ENCODE measurements at places on chromosomes 4 and X.

DNA sequence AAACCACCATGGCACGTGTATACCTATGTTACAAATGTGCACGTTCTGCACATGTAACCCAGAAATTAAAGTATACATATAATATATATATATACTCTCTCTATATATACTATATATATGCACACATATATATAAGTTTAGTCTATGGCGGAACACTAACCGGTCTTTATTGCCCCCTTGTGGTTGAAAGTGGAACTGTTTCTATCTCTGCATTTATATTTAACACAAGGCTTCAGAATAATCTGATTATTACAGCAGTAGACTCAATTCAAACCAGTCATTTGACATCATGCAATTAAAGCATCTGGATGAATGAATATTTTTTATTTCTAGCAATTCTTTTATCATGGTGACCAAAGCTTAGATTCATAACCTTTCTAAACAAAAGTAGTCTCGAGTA lies 14.6 kb downstream of the RAB9B start:
- DNase-seq: no peak

DNA sequence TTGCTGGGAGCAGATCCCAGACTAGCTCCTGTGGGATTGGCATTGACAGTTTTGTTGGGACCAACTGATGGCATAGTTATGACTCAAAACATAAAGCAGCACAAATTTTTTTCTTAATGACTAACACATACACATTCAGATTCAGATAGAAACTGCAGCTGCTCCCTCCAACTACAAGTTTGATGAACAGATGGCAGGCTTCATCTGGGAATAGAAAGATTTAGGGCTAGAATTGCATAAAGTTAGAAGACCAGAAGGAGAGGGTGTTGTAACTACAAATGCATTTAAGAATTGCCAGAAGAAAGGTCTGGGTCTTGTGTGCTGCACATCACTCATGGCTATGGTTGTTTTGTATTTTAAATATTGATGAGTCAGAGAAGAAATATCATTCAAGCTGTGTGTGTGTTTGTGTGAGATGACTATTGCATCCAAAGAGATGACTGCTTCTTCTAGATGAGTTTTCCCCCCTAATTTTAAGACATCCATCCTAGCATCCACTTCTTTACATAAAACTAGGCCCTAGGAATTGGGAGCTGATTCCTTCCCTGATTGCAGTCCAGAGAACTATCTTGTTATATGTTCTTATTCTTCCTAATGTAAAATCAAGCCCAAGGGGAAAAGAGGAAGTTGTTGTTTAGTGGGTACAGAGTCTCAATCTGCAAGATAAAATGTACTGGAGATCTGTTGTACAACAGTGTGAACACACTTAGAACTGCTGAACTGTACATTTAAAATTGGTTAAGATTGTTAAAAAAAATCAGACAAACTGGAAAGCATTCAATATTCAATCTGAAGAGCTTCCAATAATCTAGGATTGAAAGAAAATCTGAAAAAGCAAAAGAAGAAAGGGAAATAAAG lies 175.1 kb downstream of the PARM1 start:
- no peak for DNase-seq

- no peak for DNase-seq
These were observed 39.1 kb upstream of the NOCT start for GRCh38 chr4:138976526-138976925.

DNA sequence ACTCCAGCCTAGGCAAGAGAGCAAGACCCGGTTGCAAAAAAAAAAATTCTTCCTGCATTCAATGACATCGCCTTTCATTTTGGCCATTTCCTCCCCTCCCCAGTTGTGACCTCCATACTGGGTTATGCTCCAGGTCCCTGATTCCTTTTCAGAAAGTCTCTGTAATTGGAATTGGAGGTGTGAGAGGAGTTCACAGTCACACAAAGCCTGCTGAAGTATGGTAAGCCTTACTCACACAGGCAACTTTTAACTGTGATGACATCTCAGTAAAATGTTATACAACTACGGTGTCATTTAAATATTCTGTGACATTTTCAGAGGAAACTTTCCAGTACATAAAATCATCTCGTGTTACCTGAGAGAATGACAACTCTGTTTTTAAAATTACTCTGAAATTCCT lies 73.6 kb downstream of the CEP44 start:
- DNase-seq: no peak

DNA sequence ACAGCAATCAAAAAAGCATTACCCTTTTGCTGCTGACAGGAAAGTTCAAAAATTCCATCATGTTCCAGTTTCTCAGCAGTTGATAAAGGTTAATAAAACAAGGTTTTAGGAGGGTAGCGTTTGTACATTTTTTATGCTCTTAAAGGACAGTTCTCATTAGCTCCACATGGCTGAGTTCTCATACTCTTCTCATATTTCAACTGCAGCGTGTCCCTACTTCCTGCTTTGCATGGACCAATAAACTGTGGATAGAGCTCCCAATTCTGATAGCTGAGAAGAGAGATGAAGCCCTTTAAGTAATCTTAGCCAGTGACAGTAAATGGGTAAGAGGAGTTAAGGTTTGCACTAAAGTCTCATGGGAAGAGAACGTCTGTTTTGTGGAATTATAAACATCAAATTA lies 53.5 kb downstream of the SPANXA2 start:
- DNase-seq: no peak

DNA sequence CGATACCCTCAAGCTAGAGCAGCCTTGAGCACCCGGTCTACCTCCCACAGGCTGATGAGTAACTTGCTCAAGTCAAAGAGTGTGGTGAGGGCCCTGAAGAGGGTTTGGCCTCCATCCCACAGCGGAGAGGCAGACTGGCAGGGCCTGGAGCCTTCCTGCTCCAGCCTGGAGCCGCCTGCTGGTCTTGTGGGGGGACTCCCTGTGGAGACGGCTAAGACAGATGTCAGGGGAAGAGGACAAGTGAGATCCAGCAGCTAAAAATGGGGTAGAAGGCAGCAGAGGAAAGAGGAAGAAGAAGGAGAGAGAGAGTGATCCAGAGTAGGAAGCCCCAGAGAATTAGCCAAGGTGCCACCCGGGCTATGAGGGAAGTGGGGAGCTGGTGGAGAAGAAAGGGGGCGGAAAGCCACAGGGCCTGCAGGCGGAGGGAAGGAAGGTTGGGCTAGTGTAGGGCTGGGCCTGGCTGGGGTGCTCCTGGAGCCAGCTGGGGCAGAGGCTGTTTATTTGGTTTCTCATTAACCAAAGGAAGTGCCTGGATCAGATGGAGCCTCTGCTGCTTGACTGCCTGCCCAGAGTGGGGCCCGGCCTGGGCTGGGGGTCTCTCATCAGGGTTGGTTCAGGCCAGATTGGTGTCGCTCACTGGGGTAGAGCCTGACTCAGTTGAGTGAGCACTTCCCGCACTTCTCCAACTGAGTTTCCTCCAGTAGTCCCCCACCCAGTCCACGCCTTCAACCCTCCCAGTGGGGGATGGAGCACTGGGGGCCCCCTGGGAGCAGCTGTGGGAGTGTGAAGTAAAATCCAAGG lies 14.2 kb downstream of the EFNB1 start:
- no peak for DNase-seq

DNA sequence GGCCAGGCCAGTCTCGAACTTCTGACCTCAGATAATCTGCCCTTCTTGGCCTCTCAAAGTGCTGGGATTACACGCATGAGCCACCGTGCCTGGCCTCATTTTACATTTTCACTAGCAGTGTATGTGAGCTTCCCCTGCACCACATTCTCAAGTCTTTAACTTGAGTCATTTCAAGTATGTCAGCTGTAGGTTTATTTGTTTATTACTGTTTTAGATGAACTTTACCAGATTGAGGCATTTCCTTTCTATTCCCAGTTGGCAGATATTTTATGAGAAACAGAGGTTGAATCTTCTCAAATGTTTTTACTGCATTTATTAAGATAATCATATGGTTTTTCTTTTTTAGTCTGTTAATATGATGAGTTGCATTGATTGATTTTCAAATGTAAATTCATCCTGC lies 114.6 kb upstream of the SH3RF1 start:
- DNase-seq: no peak

DNA sequence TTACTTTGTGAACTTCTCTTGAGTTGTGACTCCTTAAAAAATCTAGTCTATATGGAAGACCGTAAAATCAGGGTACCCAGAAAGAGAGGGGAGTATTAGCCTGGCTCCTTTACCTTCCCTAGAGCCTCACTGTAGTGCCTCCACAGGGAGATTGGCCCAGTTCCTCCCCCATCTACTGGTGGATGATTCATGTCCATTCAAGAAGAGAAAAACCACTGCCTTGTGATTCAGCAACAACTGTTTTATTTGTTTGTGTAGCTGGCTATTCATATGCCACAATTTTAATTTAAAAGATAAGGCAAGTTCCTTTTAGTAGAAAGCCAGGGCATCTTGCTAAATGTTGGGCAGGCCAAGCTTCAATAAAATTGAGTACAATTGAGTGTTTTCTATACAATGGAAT lies 221.8 kb upstream of the KCNIP4 start:
- DNase-seq: no peak

DNA sequence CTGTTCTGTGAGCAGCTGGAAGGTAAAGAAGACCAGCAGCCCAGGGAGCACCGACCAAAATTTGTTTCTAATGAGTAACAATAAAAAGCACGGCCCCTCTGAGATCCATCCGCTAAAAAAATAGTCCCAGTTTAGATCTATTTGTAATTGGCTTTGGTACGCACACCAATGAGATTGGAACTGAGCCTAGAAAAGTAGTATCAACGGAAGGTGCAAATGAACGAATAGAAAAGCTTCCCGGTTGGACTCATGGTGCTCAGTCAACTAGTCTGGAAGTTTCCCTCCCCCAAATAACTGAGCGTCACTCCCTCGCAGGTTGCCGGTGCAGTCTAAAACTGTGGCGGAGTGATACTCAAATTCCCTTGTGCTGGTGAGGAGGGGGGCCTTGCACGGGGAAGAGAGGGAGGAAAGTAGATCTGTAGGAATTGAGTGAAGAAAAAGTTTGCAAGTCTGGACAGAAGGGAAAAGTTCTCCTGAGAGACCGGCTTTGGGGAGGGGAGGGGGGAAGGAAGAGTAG lies at the start of gene COL4A5:
Gene COL4A5, plus strand, starts transcription at position 413 of the 517 bp plus-strand sequence. CDS start 288 bp downstream, outside the sequence.
- peak; percentile 74 for DNase-seq

DNA sequence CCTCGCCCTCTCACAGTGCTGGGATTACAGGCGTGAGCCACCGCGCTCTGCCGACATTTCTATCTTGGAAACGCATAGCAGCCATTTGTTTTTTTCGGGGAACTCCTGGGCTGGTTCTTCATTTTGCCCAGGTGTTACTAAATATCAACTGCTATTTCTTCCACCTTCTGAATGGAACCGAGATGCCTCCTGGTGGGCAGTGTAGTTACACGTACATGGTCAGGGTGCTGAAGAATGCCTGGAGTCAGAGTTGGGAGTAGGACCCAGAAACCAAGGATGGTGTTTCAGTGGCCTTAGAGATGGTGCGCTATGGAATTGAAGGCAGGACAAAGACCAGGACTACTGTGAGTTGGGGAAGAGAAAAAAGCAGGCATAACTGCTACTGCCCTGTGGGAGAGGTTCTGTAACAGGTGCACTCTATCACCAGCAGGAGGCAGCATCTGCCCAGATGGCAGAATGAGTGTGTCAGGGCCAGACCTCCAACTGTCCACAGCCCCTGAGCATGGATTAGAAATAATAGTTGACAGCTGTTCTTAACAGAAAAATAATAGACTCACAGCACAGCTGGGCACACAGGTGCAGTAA lies 81.7 kb downstream of the ZC4H2 start:
- peak; percentile 47 for DNase-seq

GRCh38 chrX:20394451-20394850 lies 127.7 kb upstream of the RPS6KA3 start:
- no peak for DNase-seq

DNA sequence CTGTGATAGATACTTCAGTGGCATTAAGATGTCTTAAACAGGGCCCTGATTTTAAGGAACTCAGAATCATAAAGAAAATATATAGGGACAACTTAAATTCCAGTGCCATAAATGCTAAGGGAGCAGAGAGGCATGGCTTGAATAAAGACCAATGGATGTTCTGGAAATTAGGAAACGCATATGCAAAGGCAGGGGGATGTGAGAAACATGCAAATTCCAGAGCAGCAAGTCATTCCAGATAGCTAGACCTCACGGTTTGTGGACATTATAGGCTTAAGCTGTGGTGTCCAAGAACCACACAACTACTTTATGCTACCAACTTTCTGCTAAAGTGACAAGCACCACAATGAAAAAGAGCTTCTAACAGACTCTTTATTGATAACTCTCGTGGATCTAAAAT lies 132.6 kb upstream of the ANK2 start:
- no peak for DNase-seq

DNA sequence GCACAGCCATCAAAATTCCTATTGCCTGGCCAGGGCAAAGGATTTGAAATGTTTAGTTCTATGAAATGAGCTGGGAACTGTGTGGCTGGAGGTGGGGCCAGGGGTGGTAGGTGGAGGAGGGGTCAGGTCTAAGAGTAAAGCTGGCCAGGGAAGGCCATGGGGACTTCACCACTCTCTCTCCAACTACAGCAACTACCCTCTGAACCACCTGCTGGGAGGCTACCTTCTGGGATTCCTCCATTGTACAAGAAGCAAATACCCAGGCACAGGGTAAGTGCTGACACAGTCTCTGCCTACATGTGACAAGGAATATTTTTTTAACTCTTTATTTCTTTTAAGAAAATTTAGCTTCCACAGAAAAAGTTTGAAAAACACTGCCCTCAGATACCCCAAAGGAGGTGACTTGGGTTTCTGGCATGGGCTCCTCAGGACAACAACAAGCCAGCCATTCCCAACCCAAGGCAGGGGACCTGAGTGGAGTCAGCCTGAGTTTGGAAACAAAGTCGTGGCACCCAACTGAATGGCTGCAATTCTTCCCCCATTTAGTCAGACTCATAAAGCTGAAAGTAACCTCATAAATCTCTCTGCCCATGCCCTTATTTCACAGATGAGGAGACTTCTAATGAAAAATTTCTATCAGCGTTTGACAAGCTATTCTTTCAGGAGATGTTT lies 593.8 kb upstream of the DIPK2B start:
- DNase-seq: no peak

DNA sequence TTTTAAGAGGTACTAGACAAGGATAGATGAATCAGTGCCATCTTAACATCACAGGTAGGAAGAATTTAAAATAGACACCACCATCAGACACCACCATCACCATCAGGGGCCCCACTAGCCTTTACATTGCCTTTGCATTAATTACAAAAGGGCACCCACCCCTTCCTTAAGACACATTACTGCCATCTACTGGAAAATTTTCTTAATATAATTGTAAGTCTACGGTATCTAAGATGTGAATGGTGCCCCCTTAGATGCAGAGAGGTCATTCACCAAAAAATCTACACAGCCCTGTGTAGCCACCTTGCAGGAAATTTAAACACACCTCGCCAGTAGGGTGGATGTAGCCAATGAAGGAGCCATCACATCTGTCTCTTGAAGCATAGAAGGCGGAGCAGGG lies 184.1 kb downstream of the MID1IP1 start:
- DNase-seq: no peak

DNA sequence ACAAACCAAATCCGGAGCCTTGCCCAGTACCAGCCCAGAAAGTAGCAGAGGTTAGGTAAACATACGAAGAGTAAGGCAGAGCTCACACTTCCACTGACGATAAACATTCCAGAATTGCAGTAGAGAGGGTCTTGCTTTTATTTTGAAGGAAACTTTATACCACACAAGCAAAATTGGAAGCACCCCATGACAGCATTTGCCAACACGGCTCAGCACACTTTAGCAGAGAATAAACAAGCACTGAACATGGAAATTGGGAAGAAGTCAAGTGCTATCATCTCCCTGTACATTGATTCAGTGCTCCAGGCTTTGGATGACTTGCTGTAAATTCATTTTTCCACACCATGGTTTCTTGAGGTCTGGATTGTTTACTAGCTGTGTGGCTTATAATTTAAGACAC lies 160.7 kb upstream of the FAM47C start:
- no peak for DNase-seq
